ENCODE measurements at places on chromosomes 1 and 21. TPM values are rescaled to one million over a fixed set of nuclear protein-coding genes. Genes with fewer than 3 reads are reported as not detected.

DNA sequence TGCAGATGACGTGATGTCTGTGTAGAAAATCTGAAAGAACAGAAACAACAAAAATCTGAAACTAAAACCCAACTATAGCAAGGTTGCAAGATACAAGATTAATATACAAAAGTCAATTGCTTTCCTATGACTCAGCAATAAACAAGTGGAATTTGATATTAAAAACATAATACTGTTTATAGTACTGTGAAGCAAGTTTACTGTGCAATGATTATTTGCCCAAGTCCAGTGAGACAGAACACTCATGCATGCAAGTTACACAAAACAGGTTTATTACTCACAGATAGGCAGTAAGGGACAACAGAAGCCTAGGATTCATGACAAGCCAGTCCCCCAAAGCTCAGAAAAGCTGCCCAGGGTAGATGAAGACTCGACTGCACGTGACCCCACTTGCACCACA lies 62.4 kb upstream of the RAB4A start:
- peak overlapping the region; percentile 62 for H3K27ac ChIP-seq
- H3K36me3 ChIP-seq, result no peaks in the 10 kb centered on the region
- DNase-seq, result no peak
- peaks cover 29% of the 10 kb centered on the region for H3K4me1 ChIP-seq

DNA sequence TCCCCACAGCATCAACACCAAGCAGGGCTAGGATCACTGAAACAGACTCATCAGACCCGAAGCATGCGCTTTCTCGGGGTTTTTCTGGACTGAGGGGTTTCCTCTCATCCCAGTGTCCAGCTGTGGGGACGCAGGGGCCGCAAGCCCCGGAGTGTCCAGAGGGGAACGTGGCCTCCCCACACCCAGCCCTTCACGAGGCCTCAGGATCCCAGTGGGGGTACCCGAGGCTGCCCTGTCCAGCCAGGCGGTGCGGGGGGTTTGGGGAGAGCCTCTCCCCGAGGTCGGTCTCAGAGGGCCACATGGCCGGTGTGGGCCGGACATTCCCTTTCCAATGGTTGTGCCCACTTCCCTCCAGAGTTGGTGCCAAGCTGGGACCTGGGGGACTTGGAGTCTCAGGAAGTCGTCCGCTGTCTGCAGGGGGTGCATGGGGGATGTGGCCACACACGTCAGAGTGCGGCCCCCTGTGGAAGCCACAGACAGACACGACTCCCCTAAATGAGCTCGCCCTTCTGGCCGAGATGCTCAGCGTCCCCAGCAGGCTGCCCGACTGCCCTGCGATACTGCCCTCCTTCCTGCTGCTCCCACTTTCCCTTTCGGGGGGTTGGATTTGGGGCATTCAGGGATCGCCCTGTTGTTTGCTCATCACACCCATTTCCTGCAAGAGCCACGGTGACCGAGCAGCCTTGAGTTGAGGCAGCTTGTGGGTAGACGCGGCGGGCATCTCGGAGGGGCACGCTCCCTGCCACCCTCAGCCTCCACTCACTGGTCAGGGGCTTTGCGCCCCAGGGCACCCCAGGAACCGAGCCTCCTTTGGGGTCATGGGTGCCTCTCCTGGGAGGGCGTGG lies 4.1 kb downstream of the COL6A1 start:
- H3K4me1 ChIP-seq, result peaks cover 58% of the 10 kb centered on the region
- H3K27me3 ChIP-seq, result peaks cover 16% of the 10 kb centered on the region
- no peak for DNase-seq
- H3K36me3 ChIP-seq, result peaks cover 50% of the 10 kb centered on the region
- peak overlapping the region; percentile 83 for H3K27ac ChIP-seq

GRCh38 chr1:92398519-92398918 lies 88.2 kb downstream of the GFI1 start:
- no peak overlapping the region for H3K4me3 ChIP-seq
- no peak overlapping the region for H3K27ac ChIP-seq
- H3K36me3 ChIP-seq, result no peaks in the 10 kb centered on the region

GRCh38 chr1:164780863-164781262 lies 221.9 kb downstream of the PBX1 start:
- peak overlapping the region; percentile 74 for H3K27ac ChIP-seq
- DNase-seq, result no peak
- peaks cover 9% of the 10 kb centered on the region for H3K4me1 ChIP-seq
- no peaks in the 10 kb centered on the region for H3K36me3 ChIP-seq
- H3K27me3 ChIP-seq, result no peaks in the 10 kb centered on the region

CLDN17 gene
- total RNA-seq, result not detected

DNA sequence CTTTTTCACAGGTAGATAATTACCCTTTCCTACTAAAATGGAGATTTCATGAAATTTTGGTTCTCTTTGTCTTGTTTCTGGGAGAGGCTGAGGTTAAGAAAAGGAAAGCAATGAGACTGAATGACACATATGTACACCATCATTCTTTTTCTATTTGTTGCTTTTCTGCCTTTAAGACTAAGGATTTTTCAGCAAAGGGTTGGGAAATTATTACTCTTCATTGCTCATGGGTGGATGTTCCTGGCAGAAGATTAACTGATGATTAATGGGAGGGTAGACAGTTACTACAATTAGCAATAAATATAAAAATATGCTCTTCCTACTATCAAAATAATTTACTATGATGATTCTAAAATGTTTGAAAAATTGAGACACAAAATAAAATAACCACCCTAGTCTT lies 316.5 kb upstream of the USP24 start:
- H3K4me3 ChIP-seq, result no peak overlapping the region
- no peak overlapping the region for H3K27ac ChIP-seq
- no peaks in the 10 kb centered on the region for H3K36me3 ChIP-seq
- no peak for DNase-seq

DNA sequence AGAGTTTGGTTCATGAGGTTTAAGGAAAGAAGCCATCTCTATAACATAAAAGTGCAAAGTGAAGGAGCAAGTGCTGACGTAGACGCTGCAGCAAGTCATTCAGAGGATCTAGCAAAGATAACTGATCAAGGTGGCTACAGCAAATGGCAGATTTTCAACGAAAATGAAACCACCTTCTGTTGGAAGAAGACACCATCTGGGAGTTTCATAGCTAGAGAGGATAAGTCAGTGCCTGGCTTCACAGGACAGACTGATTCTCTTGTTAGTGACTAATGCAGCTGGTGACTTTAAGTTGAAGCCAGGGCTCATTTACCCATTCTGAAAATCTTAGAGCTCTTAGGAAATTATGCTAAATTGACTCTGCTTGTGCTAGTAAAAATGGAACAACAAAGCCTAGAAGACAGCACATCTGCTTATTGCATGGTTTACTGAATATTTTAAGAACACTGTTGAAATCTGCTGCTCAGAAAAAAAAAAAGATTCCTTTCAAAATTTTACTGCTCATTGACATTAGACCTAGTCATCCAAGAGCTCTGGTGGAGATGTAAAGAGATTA lies 10.5 kb downstream of the MAEL start:
- H3K4me3 ChIP-seq, result no peak overlapping the region
- H3K27me3 ChIP-seq, result no peaks in the 10 kb centered on the region
- DNase-seq, result no peak
- H3K4me1 ChIP-seq, result no peaks in the 10 kb centered on the region

DNA sequence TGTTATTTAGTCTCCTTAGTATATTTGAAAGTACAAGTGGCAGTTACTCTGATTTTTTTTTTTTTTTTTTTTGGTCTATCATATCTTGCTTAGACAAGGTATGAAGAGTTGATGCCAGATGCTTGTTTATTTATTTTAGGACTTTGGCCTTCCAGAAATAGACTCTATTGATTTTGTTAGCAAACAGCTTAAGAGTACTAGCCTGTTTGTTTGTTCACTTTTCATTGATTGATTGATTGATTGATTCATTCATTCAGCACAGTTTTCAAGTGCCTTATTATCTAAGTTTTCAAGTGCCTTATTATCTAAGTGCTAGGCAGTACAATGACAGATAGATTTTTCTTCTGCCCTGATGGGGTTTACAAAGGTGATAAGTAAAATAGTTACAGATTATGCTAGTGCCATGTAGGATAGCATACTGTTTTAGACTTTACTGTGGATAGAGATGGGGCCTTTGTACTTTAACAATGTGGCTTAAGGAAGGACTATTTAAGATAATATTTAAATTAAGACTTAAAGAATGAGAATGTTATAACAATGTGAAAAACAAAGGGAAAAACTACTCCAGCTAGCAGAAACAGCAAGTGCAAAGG lies 50.5 kb downstream of the MTF2 start:
- no peak overlapping the region for H3K27ac ChIP-seq
- H3K4me3 ChIP-seq, result no peak overlapping the region
- no peaks in the 10 kb centered on the region for H3K36me3 ChIP-seq
- H3K27me3 ChIP-seq, result no peaks in the 10 kb centered on the region
- DNase-seq, result no peak

DNA sequence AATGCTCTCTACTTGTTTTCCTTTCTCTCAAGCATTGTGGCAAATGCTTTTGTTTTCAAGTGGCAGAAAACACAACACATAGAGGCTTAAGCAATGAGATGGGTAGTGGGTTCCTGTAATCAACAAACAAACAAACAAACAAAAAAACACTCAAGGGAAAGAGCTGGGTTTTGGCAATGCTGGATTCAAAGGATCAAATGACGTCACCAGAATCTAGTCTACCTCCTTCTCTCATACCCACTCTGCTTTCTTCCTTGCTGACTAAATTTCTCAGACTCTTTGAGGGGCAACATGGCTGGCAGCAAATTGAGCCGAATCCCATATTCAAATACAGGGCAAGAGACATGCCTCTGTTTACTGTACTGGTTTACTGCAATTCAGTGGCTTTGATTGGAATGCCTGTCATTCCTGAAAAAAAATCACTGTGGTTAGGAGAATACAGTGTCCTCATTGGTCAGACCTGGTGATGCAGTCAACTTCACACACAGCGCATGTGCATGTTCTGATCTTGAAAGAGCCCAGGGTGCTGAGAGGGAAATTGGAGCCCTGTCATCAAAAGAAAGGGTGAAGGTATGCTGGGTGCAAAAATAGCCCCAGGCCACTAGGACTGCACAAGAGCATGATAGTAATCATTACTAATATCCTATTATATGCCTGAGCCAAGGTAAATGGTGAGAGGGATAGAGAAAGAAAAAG lies 356.2 kb downstream of the KCTD3 start:
- H3K4me1 ChIP-seq, result no peaks in the 10 kb centered on the region
- H3K36me3 ChIP-seq, result no peaks in the 10 kb centered on the region
- DNase-seq, result no peak
- H3K27me3 ChIP-seq, result no peaks in the 10 kb centered on the region
- no peak overlapping the region for H3K4me3 ChIP-seq

DNA sequence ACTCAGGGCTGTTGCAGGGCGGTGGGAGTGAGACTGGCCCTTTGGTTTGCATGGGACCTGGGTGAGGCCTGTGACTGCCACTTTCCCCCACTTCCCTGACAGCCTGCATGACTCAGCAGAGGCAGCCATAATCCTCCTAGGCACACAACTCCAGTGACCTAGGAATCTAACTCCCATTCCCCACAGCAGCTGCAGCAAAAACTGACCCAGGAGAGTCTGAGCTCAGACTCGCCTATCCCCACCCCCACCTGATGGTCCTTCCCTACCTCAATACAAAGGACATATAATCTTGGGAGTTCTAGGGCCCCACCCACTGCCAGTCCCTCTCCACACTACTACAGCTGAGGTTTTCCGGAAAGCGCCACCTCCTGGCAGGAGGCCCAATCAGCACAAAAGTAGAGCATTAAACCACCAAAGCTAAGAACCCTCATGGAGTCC lies 26.7 kb downstream of the NDC1 start:
- no peak overlapping the region for H3K27ac ChIP-seq
- H3K4me1 ChIP-seq, result no peaks in the 10 kb centered on the region
- no peak overlapping the region for H3K4me3 ChIP-seq
- peak; percentile 7 for DNase-seq
- H3K36me3 ChIP-seq, result peaks cover 35% of the 10 kb centered on the region

GRCh38 chr1:56710646-56711045 lies 65.5 kb downstream of the PRKAA2 start:
- no peaks in the 10 kb centered on the region for H3K27me3 ChIP-seq
- no peak for DNase-seq
- no peaks in the 10 kb centered on the region for H3K4me1 ChIP-seq
- no peak overlapping the region for H3K27ac ChIP-seq
- peaks cover 22% of the 10 kb centered on the region for H3K36me3 ChIP-seq
- H3K4me3 ChIP-seq, result no peak overlapping the region

TMEM61 gene
- 0.55 TPM for total RNA-seq

ZNF691 gene
- total RNA-seq, result 3.3 TPM

SAMSN1 gene
- 21.0 TPM for total RNA-seq

DNA sequence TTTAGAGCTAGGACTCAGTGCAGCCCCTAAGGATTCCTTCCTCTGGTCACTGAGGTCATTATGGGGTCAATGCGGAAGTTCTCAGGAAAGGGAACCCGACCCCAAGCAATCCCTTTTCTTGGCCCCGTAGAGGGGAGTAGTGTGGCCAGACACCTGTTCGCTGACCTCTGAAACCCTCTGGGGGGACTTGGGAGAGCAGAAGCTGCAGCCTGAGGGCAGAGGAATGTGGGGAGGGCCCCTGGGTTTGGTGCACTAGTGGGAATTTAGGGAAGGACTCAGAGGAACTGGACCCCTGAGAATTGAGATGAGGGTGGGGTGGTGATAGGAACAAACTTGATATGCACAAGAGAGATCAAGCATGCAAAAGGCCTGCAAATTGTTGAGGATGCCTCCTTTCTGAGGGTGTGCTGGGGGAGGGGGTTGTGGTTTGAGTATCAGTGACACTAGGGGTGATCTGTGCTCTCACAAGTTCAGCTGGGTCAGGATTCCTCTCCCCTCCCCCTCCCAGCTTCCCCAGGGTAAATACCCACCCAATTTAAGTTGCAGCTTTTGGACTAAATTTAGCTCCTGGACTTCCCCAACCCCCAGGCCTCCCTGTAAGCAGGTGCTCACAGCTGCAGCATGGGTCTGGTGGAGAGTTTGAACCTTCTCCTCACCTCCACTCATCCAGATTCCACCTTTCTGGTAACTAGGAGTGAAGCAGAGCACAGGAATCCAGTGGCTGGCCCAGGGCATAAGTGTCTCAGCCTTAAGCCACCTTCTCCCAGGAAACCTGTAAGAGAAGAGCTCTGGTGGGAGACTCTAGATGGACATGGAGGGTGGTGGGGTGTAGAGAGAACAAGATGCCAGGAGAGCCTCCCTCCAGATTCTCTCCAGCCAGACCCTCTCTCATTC lies 13.5 kb downstream of the ADAMTSL4 start:
- DNase-seq, result peak; percentile 80
- peak overlapping the region; percentile 60 for H3K4me3 ChIP-seq
- no peaks in the 10 kb centered on the region for H3K27me3 ChIP-seq
- peak overlapping the region; percentile 97 for H3K27ac ChIP-seq

GRCh38 chr1:198662821-198663220 lies 24.0 kb downstream of the PTPRC start:
- no peak overlapping the region for H3K4me3 ChIP-seq
- H3K27me3 ChIP-seq, result no peaks in the 10 kb centered on the region
- DNase-seq, result no peak
- no peaks in the 10 kb centered on the region for H3K4me1 ChIP-seq

GRCh38 chr1:24957016-24957807 lies 27.1 kb upstream of the RUNX3 start:
- no peaks in the 10 kb centered on the region for H3K4me1 ChIP-seq
- no peak for DNase-seq
- no peak overlapping the region for H3K27ac ChIP-seq
